Mesothelial cell of epicardium (in vitro differentiated cells): ENCODE measurements at places on chromosomes 2 and 18. TPM values are rescaled to one million over a fixed set of nuclear protein-coding genes. Genes with fewer than 3 reads are reported as not detected.

The ST8SIA5 gene
- total RNA-seq: 0.20 to 0.75 TPM (median 0.41 TPM) in 3 replicates

The NCKAP5 gene
- total RNA-seq: 2.1 to 3.4 TPM (median 2.2 TPM) in 3 replicates

The ANKRD29 gene
- total RNA-seq: 2.3 to 2.9 TPM (median 2.4 TPM) in 3 replicates

The SNED1 gene
- total RNA-seq: 7.1 to 10.5 TPM (median 9.4 TPM) in 3 replicates

The COL6A3 gene
- total RNA-seq: 544 to 655 TPM (median 645 TPM) in 3 replicates

The ORC4 gene
- 62.7 to 69.8 TPM (median 67.6 TPM) in 3 replicates for total RNA-seq

The VAMP5 gene
- 2.5 to 3.7 TPM (median 3.4 TPM) in 3 replicates for total RNA-seq

The KCNG3 gene
- 0.09 to 0.27 TPM (median 0.18 TPM) in 3 replicates for total RNA-seq

The EFHD1 gene
- total RNA-seq: 5.3 to 5.6 TPM (median 5.4 TPM) in 3 replicates

The IL1RL2 gene
- 0.40 TPM in 1 of 3 replicates, not detected in the others for total RNA-seq

The SPATA3 gene
- total RNA-seq: not detected in 3 replicates

The MARCO gene
- 0.22 to 0.41 TPM (median 0.33 TPM) in 3 replicates for total RNA-seq

The AQP12A gene
- not detected in 3 replicates for total RNA-seq

The STEAP3 gene
- total RNA-seq: 0.89 to 0.94 TPM (median 0.93 TPM) in 3 replicates

The ZNF892 gene
- total RNA-seq: 16.7 to 17.2 TPM (median 17.0 TPM) in 3 replicates

The OSBPL1A gene
- 36.1 to 39.7 TPM (median 37.5 TPM) in 3 replicates for total RNA-seq

The HTR2B gene
- 2.6 to 3.7 TPM (median 3.4 TPM) in 3 replicates for total RNA-seq

The SLC38A11 gene
- 0.54 to 0.71 TPM (median 0.59 TPM) in 3 replicates for total RNA-seq
